ENCODE measurements at places on chromosomes 13 and 19.

- no peak for DNase-seq
Observed at GRCh38 chr13:70593716-70594115, 485.5 kb upstream of the KLHL1 start.

- DNase-seq, result peak; percentile 64
Observed at GRCh38 chr19:18932216-18932841, 8.7 kb downstream of the HOMER3 start.

DNA sequence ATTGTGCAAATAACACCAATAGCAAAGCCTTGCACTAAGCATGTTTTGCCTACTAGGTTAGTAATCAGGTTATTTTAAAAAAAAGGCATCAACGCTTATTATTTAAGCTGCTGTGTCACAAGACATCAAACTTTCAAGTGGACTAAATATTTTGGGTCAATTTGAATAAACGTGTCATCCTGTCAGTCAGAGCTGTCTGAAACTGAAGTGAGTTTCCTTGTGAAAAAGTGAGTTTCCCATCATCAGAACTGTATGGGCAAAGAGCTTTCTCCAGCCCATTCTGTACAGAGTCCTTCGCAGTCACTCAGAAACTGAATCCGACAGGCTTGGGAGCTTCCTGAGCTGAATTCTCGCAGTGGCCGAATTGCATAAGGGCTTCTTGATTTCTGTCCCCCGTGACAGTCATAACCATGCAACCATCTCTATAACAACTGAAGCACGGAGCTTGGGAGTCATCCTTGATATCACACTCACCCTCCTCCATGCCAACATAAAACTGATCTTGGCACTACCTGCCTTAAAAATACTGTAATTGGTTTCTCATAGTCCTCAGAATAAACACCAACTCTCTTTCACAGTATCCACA lies 139.8 kb downstream of the MIPEP start:
- no peak for DNase-seq

- DNase-seq, result no peak
Observed at GRCh38 chr19:30547246-30547645, 175.1 kb downstream of the ZNF536 start.

- no peak for DNase-seq
Observed at GRCh38 chr13:25151626-25152195, 20.4 kb downstream of the AMER2 start.

GRCh38 chr19:2503521-2504109 lies 27.7 kb downstream of the GADD45B start:
- DNase-seq, result peak; percentile 49

- DNase-seq, result no peak
Observed at GRCh38 chr13:60425332-60425731, 28.3 kb downstream of the TDRD3 start.

All from stimulated activated CD8-positive, alpha-beta memory T cell treated with anti-CD3 and anti-CD28 coated beads, Interleukin-4, amount 100 ng/mL, for 4 hours (primary cell).